ENCODE measurements at places on chromosomes 3 and 15.

DNA sequence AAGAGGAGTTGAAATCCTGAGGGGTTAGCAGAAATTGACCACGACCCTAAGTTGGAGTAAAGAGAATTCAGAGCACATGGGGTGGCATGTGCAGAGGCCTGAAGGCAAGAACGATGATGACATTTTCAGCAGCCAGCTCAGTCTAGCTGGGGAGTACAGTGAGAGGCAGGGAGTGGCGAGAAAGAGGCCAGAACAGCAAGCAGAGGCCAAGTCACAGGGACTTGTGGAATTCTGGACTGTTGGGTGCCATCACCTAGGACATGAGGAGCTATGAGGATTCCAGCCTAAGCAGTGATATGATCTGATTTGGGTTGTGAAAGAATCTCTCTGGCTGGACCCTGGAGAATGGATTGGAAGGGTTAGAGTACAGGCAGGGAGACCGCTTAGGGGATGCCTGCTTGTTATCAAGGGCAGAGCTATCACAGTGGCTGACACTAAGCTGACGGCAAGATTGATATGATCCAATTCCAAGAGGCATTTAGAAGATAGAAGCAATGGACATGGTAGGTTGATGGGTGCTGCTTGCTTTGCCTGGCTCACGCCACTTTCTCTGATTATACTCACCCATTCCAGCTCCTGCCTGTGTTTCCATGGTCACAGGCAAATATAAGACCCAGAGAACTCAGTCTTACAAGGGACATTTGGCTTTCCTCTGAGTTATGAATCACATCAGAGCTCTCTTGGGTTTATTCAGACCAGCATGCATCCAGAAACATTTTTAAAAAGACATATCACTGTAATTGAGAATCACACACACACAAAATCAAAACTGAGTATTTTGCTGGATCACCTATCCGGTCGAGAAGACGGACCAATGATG is 66.4 kb downstream of the LRTM1 start:
- DNase-seq, result no peak

GRCh38 chr15:59283717-59284391 is 77.2 kb downstream of the LDHAL6B start:
- DNase-seq, result no peak

- DNase-seq, result no peak
Measured at GRCh38 chr15:75989045-75989444, 23.2 kb downstream of the NRG4 start.

DNA sequence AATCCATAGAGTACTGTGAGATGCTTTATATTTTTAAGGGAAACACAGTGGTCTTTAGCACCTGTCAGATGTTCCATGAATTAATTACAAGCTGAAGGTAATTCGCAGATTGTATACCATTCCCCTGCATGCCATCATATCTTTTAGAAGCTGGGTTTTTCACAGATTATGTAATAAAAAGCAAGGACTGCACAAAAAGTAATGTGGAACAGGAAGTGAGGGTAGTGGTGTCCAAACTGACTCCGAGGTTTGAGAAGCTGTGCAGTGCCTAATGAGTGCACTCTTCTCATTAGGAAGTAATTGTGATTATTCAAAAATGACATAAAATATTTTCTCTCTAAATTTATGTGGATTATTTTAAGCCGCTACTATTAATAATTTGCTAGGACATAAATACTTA is 123.2 kb downstream of the GOLIM4 start:
- DNase-seq, result no peak

DNA sequence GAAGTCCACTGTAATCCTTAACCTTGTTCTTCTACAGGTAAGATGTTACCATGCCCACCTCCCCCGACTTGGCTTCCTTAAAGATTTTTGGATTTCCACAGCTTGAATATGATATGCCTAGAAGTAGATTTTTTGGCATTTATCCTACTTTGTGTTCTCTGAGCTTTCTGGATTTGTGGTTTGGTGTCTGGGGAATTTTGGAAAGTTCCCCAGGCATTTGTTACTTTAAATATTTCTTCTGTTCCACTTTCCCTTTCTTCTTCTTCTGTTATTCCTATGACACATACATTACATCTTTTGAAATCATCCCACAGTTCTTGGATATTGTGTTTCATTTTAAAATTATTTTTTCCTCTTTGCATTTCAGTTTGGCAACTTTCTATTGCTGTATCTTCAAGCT is 122.1 kb upstream of the TMEM108 start:
- no peak for DNase-seq

Measured in neuronal stem cell (in vitro differentiated cells).